Anterior cingulate cortex (tissue), 58 donors: ENCODE measurements at places on chromosomes 5 and 9.

DNA sequence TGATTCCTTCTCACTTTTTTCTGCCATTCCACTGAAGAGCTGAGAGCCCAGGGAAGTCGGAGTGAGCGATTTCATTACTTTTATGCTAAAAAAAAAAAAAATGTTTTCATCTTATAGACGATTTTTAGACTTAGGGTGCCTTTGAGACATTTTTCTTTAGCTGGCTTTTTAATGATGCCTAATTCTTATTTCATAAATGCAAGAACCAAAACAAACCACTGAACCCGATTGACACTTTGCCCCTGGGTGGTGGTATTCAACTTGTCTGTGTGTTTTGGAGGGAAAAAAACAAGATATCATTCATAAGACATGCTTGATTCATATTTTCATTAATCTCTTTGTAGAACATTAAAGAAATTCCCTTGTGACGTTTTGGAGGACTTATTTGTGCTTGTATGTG, 2.4 kb downstream of the TLE4 start:
- DNase-seq = no peak

- no peak for DNase-seq
These were observed 54.0 kb downstream of the CCDC171 start for GRCh38 chr9:15606643-15607472.

- no peak for DNase-seq
These were observed 142.6 kb upstream of the FST start for GRCh38 chr5:53337827-53338226.

DNA sequence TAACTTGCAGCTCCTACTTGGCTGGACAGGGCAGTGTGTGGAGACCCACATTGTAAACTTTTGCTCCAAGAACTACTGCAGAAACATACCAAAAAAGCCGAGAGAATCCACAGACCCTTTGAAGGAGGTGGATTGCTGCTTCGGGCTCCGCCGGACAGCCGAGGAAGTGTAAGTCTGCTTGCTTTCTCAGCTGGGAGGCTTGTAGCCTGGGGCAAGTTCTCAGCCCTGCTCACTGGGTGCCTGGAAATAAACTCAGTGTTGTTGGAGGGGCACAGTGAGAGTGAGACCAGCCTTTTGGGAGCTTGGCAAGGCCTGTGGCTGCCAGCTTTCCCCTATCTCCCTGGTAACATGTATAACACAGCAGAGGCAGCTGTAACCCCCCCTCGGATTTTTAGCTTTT, 215.6 kb downstream of the SYK start:
- no peak for DNase-seq

DNA sequence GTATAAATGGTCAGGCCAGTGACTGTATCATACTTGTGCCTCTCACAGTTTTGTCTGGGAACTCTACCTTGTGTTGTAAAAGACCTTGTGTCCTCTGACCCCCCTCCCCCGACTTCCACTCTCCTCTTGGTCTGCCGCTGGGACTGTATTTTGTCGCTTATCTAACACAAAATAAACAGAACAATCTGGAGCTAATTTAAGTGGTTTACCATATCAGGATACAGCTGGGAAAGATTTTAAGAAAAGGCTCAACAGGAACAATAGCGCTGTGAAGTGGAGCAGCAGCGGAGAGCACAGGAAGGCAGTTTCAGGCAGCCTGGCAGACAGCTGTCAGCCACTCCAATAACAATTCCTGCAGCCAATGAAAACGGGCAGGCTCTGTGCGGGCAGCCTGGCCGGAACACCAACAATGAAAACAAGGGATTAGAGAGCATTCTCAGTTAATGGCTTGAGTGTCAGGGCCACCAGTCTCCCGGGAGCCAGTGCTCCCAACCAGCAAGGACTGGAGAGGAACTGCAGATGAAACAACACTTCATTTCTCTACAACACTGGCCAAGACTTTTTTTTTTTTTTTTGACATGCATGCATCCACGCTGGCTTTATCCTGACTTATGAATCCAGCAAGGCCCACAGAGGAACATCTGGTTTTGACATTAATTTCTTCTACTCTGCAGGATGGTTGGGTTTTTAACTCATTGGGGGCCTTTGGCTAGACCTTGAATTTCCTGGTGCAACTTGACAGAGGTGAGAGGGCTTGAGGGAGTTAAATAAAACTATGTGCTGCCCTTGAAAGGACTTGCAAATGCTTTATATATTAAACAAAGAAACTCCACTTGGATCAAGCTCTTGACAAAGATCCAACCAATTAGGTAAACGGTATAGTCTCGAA, 76.7 kb downstream of the ARSB start:
- DNase-seq = peak; percentile 21
